Tibial nerve (tissue), 4 donors: ENCODE measurements at places on chromosomes 11 and 22.

- no peak for DNase-seq
Observed at GRCh38 chr11:17519061-17519885, 24.9 kb downstream of the USH1C start.

GRCh38 chr11:26025676-26026075 lies 306.3 kb upstream of the ANO3 start:
- no peak for DNase-seq

GRCh38 chr11:133656082-133656635 lies 123.9 kb upstream of the OPCML start:
- no peak for DNase-seq

- DNase-seq: no peak
Observed at GRCh38 chr11:116653206-116653605, 119.6 kb downstream of the BUD13 start.

GRCh38 chr11:115745610-115746512 lies 241.6 kb upstream of the CADM1 start:
- DNase-seq: no peak

DNA sequence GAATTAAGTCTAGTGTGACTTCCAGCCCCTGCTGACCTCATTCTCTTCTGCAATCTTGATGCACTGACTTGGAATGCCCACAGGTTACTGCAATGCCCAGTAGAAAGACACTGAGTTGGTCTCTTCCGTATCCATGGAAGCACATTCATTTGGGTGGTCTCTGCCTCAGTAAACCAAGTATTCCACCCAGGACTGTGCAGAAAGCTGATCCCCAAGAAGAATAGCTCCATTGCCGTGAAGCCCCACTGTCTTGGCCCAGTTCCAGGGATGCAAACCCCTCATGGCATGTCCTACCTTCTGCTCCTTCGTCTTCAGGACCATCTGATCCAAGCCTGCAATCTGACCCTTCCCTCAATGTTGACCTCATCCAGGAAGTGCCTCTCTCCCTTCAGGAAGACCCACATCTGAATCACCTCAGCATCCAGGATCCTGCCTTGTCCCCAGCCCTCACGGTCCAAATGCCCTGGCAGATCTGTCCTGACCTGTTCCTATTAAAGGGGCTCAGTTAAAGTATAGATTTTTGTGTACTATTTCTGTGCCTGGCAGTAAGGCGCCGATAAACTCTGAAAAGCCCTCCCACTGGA lies 425.8 kb downstream of the SOX6 start:
- no peak for DNase-seq

DNA sequence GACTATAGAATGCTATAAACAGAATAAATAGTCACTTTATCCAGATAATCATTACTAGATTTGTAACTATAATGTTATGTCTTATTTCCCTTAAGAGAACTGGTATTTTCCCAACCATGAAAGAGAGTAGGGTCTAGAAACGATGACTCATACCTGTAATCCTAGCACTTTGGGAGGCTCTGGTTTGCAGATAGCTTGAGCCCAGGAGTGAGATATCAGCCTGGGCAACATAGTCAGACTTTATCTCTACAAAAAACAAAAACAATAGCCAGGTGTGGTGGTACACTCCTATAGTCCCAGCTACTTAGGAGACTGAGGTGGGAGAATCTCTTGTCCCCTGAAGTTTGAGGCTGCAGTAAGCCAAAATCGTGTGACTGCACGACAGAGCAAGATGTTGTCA lies 30.9 kb downstream of the OR52A5 start:
- no peak for DNase-seq

- DNase-seq: no peak
Observed at GRCh38 chr11:2153581-2154194, 7.3 kb downstream of the INS start.

DNA sequence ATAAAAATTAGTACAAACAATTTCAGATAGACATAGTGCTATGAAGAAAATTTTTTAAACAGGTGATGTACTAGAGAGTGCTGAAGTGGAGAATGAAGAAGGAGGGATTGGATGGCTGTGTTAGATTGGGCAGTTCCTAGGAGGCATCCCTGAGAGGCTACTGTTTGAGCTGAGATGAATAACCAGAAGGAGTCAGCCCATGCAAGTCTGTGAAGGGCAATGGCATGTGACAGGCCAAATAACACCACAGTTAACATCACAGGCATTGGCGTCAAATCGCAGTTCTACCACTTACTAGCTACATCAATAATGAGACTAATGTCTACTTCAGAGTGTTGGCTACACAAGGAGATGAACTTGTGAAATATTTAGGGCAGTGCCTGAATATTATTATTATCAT lies 35.4 kb downstream of the HORMAD2 start:
- no peak for DNase-seq

GRCh38 chr11:78759071-78759470 lies 184.4 kb upstream of the NARS2 start:
- DNase-seq: no peak

GRCh38 chr11:86625981-86626380 lies 46.4 kb downstream of the ME3 start:
- no peak for DNase-seq

DNA sequence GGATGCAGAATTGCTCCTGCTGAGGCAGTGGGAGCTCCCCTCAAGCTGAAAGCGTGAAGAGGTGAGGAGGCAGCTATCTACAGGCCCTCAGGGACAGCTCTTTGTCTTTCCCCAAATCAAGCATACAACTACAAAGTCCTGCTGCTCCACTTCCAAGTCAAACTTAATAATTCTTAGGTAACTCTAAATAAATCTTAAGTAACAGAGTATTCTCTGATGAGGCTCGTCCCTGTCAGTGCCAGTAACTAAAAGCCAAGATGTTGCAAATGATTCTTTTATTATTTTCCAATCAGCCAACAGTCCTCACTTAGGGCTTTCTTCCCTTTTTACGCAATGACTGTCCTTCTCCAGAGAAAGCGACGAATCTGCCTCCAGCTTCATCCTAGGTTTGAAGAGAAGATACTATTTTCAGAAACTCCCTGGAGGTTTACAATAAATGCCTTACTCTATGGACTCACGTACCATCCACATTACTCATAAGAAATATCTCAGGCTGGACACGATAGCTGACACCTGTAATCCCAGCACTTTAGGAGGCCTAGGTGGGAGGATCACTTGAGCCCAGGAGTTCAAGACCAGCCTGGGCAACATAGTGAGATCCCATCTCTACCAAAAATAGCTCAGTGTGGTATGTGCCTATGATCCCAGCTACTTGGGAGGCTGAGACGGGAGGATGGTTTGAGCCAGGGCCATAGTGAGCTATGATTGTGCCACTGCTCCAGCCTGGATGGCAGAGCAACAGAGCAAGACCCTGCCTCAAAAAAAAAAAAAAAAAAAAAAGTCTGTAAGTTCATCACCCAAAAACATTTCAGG lies 3.1 kb upstream of the C22orf39 start:
- DNase-seq: no peak

GRCh38 chr22:49509016-49509415 lies 318.7 kb downstream of the BRD1 start:
- DNase-seq: no peak

DNA sequence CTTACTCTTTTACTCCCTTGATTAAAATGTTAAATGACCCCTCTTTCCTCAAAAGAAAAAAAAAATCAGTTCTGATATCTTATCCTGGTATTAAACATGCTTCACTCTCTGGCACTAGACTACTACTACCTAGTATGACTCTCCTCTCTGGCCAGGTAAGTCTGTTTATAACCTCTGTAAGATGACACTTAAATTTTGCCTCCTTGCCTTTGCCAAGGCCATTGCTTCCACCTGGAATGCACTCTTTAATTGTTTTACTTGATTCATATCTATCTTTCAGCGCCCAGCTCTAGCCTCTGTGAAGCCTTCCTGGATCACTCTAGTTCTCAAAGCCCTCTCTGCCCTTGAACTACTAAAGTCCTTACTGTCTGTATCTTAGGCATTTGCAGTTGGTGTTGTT lies 170.4 kb downstream of the ETS1 start:
- no peak for DNase-seq

DNA sequence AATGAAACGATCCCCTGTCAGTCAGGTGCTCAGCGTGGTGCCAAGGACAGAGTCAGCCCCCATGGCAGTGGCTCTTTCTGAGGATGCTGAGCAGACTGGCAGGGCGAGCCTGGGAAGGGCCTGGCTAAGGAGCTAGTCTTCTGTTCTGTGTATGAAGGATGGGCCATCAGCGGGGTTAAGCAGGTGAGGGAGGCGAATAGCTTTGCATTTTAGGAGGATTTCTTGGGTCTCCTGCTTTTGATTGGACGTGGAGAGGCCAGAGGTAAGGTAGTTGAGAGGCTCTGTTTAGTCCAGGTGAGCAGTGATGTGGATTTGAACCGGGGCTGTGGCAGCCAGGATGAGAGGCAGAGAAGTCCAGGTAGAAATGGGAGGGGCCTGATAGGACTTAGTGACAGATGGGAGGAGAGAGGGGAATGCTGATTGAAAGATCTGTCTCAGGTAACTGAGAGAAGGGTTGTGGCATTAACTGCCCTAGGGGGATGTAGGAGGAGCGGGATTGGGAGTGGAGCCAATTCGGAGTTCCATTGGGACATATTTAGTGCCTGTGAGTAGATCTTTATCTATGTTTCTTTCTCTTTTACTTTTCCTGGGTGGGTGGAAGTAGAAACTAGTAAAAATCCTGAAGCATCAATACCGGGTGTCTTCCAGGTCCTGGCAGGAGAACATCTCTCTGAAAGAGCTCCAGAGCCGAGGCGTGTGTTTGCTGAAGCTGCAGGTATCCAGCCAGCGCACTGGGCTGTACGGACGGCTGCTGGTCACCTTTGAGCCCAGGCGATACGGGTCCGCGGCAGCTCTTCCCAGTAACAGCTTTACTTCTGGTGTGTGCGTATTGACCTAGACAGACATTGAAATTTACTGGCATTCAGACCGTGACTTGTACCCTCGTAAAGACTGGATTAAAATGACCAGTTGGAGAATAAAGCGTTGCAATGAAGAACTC lies 2.0 kb downstream of the IGHMBP2 start:
- DNase-seq: no peak

GRCh38 chr22:27614006-27614649 lies 187.4 kb downstream of the MN1 start:
- DNase-seq: no peak

DNA sequence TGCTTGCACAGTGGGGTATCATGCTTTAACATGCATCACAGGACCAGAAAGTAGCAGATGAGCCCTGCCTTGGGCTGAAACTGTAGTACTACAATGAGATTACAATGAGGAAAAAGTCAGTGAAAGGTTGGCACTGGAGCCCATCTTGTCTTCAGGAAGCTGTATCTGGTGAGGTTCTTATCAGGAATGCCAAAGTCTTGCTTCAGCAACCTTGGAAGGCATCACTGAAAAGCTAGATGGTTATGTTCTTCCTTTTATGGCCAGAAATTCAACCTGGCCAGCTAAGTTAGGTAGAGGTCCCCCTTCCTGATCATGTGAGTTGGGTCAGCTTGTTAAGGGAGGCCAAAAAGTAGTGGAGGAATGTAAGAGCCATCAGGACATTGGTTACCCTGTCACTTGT lies 254.0 kb upstream of the FAT3 start:
- DNase-seq: no peak

DNA sequence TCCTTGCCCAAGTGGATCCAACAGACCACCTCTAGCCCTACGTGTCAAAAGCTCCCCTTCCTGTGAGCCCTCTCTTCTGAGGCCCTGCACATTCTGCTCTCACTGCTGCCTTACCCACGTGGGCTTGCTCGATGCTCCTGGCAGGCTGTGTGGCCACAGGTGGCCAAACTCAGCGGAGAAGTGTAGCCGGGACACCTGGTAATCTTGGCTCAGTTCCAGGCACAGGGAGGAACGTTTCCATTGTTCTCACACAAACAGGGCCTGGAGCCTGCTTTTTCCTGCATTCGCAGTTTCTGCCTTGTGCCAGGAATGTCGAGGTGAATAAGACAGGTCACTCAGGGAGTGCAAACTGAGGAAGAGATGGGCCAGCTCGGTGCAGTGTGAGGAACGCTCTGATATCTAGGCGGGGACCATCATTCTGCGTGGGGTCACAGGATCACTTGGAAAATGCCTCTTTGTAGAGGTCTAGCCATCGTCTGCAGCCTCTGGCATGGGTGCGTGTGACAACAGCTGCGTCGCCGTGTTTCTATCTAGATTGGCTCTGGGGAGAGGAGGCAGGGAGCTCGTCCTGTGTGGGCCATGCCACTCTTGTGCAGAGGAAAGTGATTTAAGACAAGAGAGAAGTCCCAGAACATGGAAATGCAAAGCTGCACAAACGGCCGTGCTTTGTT lies 127.6 kb upstream of the PARVA start:
- no peak for DNase-seq

GRCh38 chr22:44664149-44664548 lies 37.9 kb upstream of the PRR5 start:
- DNase-seq: no peak

- no peak for DNase-seq
Observed at GRCh38 chr22:43377548-43377895, 34.3 kb upstream of the MPPED1 start.

GRCh38 chr22:43249789-43250471 lies 63.0 kb upstream of the TTLL12 start:
- no peak for DNase-seq

DNA sequence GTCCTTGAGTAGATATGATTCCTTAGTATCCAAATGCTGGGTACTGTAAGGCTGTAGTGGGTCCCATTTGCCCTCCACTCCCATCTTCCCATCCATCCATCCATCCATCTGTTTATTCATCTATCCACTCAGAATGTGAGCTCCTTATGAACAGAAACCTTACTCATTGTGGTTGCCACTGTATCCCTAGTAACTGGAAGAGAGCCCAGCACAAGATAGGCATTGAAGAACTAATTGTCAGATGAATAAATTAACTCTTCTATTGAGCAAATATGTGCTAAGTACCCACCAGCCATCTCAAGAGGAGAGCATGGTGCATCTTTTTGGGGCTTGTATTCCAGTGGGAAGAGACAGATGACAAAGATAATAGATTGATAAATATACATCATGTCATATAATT lies 86.4 kb upstream of the SEZ6L start:
- no peak for DNase-seq

GRCh38 chr11:76030968-76031590 lies 175.2 kb downstream of the WNT11 start:
- DNase-seq: no peak

- no peak for DNase-seq
Observed at GRCh38 chr11:96337541-96338431, 5.2 kb downstream of the MAML2 start.
